OCI-M1 (cell line): ENCODE measurements at places on chromosomes 1 and 21.

GRCh38 chr1:184483101-184483683, 96.4 kb downstream of the C1orf21 start:
- peak; percentile 51 for DNase-seq

- no peak for DNase-seq
These were observed 621.0 kb upstream of the CXADR start for GRCh38 chr21:16891821-16892220.

DNA sequence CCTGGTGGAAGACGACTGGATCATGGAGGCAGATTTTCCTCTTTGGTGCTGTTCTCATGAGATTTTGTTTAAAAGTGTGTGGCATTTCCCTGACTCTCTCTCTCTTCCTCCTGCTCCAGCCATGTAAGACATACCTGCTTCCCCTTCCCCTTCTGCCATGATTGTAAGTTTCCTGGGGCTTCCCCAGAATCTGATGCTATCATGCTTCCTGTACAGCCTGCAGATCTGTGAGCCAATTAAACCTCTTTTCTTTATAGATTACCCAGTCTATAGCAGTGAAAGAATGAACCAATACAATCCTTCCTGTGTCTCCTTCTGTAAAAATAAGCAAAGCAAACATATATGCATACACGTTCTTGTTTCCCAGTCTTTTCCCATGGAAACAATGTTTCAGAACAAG, 273.2 kb downstream of the DYRK1A start:
- no peak for DNase-seq

DNA sequence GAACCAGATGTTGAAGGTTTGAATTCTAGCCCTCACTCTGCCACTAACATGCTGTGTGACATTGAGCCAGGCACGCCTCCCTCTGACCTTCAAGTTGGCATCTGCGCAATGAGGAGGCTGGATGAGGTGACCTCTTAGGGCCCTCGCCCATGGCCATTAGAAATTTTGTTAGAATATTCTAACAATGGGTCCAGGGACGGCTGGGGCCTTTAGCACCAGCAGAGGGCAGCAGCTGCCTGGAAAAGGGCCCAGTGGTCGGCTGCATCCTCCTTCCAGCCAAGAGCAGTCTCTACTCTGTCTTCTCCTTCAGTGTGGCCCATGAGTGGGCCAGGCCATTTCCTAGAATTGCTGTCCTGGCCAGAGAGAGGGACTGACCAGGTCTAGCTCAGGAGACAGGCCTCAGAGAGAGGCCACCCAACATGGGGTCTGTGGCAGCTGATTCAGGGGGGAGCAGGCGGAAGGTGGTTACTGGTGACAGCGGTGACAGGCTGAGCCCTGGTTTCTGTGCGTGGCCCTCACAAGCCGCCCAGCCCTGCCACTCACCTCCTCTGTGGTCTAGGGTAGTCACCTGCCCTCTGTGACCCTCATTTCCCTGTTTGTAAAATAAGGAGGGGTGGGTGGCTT, 101.3 kb upstream of the ACTL8 start:
- peak; percentile 58 for DNase-seq

DNA sequence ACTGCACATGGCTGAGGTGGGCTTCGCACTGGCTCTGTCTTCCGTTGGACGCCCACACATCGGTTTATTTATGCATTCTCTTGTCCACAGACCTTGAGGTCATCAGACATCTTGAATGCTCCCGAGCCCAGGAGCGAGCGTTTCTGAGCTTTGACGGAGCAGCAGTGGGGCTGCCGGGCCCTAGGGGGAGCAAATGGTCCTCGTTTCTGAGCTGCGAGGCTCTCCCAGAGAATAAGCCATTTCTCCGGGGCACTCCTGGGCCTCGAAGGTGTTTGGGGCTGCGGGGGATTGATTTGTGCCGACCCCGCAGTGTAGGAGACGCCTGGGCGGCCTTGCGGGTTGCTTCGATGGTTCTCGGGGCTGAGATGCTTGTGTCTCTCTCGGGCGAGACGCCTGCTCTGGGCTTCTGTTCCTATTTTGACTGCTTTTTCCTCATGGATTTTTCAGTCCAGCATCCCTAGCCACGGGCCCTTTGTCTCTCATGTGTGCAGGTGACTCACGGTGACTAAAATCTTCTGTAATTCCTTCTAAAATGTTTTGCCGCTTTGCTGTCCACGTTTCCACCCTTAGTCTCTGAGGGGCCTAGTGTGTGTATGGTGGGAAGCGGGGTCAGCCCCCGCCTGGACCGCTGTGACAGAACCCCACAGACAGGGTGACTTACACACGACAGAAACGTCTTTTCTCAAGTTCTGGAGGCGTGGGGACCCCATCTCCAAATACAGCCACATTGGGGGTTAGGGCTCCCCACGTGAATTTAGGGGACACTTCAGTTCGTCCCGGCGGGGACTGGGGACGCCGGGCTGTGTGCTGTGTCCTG, 62.1 kb downstream of the FAAP20 start:
- DNase-seq: peak; percentile 46

- no peak for DNase-seq
These were observed 17.2 kb upstream of the SEMA4A start for GRCh38 chr1:156135930-156136871.

- DNase-seq: peak; percentile 48
These were observed 22.1 kb upstream of the FAM43B start for GRCh38 chr1:20530306-20530705.

DNA sequence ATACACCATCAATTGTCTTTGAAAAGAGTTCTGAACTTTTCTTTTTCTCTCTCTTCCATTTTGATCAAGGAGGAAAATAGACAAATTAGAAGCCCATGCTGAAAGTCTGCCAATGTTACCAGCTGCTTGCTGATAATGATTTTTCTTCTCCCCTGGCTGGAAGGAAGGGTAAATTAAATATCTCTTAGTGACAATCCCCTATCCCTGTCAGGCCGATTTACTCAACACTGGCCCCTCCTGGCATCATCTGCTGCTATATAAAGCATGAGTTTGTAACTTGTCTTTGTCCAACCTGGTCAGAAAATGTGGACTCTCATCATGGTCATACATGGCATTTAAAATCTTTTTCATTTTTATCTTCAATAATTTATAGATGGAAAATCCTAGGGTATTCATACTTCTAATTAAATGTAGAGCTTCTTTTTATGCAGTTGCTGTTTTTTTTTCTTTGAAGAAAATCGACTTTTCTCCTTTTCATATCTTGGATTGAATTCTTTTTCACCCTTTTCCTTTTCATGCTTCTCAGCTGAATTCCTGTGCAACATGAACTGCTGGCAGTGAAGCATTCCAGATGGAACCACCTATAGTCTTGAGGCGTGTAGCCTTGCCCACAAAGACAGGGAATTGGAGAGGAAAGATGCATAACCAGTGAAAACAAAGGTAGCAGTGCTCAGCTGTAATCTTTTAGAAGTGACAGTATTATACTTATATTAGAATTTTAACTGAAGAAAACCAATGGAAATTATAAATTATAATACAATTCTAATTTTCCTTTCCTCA, 214.7 kb upstream of the PTGFR start:
- peak; percentile 75 for DNase-seq

- DNase-seq: no peak
These were observed 35.2 kb downstream of the PTBP2 start for GRCh38 chr1:96756789-96757188.

- no peak for DNase-seq
These were observed 74.6 kb downstream of the DNTTIP2 start for GRCh38 chr1:93804412-93804811.

GRCh38 chr1:235935235-235936225, 68.8 kb upstream of the LYST start:
- DNase-seq: no peak

GRCh38 chr1:21149855-21150432, 26.8 kb downstream of the EIF4G3 start:
- DNase-seq: no peak

GRCh38 chr1:1678581-1679380, 13.8 kb downstream of the SLC35E2B start:
- no peak for DNase-seq

- no peak for DNase-seq
These were observed 11.7 kb upstream of the TINAGL1 start for GRCh38 chr1:31564606-31564989.

DNA sequence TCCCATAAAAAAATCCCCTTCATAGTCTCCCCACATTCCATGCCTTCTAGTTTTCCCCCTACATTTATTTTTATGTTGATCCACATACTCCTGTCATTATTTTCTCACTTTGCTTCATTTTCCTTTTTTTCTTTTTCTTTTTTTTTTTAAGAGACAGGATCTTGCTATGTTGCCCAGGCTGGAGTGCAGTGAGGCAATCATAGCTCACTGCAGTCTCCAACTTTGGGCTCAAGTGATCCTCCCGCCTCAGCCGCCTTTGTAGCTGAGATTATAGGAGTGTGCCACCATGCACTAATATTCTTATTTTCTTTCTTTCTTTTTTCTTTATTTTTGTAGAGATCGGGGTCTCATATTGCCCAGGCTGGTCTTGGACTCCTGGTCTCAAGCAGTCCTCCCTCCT, 7.8 kb downstream of the RNF2 start:
- no peak for DNase-seq

DNA sequence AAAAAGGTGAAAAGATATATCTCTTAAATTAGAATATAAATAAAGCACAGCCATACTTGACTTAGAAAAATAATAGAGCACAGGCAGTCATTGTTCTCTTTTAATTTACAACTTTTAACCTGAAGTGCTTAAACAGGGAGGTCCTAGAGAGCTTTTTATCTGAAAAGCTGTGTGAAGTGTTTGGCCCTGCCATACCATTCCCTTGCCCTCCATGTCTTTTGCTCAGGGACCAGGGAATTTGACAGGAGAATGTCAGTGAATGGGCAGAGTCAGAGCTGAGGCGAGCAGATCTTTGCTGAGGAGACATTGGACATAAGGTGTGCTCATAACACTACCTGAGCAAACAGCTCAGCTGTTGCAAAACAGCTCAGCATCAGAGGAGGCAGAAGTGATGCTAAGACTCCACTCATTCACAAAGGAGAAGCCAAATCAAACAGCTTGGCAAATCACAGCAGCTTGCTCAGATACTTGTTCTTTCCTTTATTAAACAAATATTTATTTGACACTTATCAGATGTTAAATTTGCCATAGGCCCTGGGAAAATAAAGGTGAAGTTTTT, 14.9 kb upstream of the MGST3 start:
- DNase-seq: no peak
